ENCODE measurements at places on chromosomes 1 and 21.

GRCh38 chr1:166974647-166975345, 544 bp downstream of the ILDR2 start:
- peak; percentile 60 for DNase-seq

GRCh38 chr1:10730985-10731384, 65.5 kb downstream of the CASZ1 start:
- DNase-seq = no peak

DNA sequence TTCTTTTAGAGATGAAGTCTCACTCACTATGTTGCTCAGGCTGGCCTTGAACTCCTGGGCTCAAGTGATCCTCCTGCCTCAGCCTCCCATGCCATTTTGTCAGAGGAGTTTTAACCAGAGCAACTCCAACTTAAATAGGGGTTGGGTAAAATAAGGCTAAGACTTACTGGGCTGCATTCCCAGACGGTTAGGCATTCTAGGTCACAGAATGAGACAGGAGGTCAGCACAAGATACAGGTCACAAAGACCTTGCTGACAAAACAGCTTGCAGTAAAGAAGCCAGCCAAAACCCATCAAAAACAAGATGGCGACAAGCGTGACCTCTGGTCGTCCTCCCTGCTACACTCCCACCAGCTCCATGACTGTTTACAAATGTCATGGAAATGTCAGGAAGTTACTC, 5.7 kb upstream of the DNAH14 start:
- DNase-seq = no peak

DNA sequence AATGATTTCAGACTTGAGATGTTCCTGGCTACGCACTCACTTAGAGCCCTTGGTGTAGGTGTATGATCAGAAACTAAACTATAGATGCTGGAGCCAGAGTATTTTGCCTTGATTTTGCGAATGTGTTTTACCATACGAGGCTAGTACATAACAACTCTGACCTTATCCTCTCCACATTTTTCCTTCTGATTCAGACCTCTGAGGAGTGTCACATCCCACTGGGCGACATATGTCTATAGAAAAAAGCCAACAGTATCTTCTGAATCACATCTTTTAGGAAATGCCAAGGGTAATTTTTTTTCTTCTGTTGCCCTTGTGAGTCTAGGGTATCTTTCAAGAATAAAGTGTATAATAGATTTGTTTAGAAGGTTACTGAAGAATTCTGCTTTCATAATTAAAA, 49.6 kb downstream of the AK4 start:
- no peak for DNase-seq
